Bronchial smooth muscle cell (primary cell): ENCODE measurements at places on chromosomes 11 and 22. TPM values are rescaled to one million over a fixed set of nuclear protein-coding genes. Genes with fewer than 3 reads are reported as not detected.

Gene MS4A6A
- total RNA-seq, result not detected in 2 replicates

Gene TIMM10B
- 30.8 and 31.7 TPM in 2 replicates for total RNA-seq

Gene IL18
- total RNA-seq, result 0.32 TPM in 1 of 2 replicates, not detected in the other

Gene XBP1
- total RNA-seq, result 56.7 and 79.4 TPM in 2 replicates

Gene USP2
- total RNA-seq, result not detected in 2 replicates

Gene GTSE1
- total RNA-seq, result 0.17 and 0.95 TPM in 2 replicates

Gene PRPF19
- 29.6 and 32.6 TPM in 2 replicates for total RNA-seq

Gene MYO7A
- total RNA-seq, result under 0.01 and 0.09 TPM in 2 replicates

Gene MAPK8IP1
- 9.4 and 9.5 TPM in 2 replicates for total RNA-seq

Gene RIMBP3C
- total RNA-seq, result 0.09 and 0.47 TPM in 2 replicates

Gene APBB1
- 53.4 and 69.9 TPM in 2 replicates for total RNA-seq

Gene GVQW3
- total RNA-seq, result 1.0 and 2.2 TPM in 2 replicates

Gene OR52N4
- total RNA-seq, result 0.17 TPM in 1 of 2 replicates, not detected in the other

Gene MN1
- total RNA-seq, result 4.6 and 9.3 TPM in 2 replicates

Gene FAM181B
- not detected in 2 replicates for total RNA-seq

Gene MGAT3
- under 0.01 TPM in 1 of 2 replicates, not detected in the other for total RNA-seq

Gene CECR2
- total RNA-seq, result not detected in 2 replicates

Gene NPAS4
- not detected in 2 replicates for total RNA-seq

Gene MEN1
- 12.3 and 15.0 TPM in 2 replicates for total RNA-seq
